ENCODE measurements at places on chromosomes 5 and 9.

DNA sequence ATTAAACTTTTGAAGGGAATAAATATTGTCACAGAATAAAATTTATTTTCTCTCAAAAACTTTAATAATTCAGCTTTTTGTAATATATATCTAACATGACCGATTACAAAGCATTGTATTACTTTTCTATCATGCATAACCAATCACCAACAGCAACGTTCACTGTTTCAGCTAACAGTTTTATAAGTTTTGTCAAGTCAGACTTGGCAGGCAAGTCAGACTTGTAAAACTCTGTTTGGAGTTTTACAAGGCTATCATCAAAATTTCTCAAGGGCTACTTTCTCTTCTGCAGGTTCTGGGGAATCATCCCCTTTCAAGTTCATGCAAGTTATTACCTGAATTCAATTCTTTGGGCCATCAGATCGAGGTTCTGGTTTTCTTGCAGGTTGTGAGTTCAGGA, 347.2 kb downstream of the CTNND2 start:
- no peak for DNase-seq

DNA sequence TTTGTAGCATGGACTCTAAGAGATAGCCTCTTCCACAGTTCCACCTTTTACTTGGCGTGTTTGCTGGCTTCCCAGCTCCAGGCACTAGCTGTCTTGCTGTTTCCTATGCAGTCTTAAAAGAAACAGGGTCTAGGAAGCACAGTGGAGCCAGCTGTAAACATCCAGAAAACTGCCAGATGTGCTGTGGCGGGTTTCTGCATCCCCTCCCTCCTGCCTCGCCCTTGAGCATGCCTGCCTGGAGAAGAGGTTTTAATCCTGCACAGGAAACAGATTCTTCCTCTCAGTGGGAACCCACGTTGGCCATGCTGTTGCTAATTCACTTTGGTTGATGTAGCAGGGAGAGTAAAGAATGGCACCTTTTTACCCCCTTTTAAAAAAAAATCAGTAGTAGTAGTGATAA, 121.3 kb downstream of the RPS23 start:
- DNase-seq, result no peak

DNA sequence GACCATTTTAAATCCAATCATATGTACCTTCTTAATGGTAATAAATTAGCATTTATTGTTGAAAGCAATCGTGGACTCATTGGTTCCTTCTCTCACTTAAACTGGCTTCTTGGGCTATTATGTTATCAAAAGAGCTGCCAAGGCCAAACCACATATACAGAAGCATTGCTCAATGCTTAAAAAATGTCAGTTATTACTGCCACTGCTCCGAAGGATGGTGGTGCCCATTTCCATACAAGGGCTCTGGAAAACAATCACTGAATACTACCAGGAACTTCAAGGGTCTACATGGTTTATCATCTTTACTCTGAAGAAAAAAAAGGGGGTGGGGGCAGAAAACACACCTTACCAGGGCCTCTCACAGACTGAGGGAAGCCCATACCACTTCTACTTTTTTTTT, 104.3 kb downstream of the GNAQ start:
- DNase-seq, result no peak

DNA sequence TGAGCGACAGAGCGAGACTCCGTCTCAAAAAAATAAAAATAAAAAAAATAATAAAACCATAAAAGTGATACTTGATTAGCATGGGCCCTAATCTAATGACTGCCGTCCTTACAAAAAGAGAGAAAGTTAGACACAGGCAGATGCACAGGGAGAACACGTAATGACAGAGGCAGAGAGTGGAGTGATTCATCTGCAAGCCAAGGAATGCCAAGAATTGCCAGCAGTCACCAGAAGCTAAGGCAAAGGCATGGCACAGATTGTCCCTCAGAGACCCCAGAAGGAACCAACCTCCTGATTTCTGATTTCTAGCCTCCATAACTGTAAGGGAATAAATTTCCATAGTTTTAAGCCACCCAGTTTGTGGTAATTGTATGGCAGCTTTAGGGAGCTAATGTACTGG, 79.6 kb upstream of the FREM1 start:
- no peak for DNase-seq

DNA sequence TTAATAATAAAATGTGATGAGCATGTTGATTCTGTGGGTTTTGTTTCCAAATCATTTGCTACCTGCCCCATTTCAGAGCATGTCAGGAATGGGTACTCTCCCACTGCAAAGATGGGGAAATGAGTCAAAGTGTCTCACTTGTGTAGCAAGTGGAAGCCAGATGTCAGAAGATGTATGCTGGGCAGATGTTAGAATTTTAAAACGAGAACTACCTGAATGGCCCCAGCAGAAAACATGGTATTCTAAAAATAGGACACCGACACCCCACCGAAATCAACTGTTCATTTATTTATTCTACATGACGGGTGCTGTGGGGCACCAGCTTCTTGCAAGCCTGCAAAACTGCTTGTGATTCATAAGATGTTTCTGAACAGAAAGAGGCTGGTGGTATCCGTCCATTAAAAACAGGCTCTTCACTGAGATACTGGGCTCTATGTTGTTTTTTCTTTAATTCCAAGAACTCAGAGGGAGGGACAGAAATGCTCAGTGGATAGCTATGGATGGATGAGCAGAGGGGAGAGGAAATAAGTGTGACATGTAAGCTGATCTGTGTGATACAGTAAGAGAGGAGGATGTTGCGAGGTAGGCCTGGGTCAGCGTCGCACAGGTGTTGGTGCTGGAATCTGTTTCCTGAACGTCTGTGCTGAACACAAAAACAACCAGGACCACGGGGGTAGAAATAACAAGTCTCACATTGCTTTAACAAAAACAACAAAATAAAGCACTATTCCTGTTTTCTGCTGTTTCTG, 157.2 kb downstream of the EFNA5 start:
- DNase-seq, result no peak

DNA sequence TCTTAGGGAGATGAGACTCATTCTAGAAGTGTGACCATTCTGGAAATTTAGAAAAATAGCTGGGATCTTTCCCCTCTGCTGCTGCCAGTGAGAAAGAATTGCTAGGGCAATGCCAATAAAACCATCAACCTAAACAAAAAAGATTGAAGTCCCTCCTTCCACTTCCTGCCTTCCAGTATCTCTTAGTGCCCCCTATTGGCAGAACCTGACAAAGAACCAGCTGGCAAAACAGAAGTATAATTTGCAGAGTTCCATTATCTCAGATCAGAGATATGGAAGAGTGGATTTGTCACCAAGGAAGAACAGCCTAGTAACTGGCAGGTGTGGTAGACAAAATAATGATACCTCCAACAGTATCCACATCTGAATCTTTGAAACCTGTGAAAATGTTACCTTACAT, 13.8 kb upstream of the PLCXD3 start:
- DNase-seq, result peak; percentile 22

DNA sequence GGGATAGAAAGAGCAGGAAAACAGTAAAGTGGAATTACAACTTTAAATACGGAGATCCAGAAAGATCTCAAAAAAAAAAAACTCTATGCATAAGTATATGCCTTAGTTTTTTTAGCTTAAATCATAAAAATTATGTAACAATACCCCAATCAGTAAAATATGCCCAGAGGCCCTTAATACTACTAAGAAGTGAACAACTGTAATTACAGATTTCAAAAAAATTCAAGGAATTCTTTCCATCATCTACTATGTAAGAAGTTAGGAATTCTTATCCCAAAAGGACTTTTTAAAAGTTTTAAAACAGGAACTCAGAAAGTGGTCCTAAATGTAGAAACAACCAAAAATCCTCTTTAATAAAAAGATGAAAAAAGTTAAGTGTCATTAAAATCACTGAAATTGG, 111.3 kb downstream of the SSBP2 start:
- DNase-seq, result no peak

DNA sequence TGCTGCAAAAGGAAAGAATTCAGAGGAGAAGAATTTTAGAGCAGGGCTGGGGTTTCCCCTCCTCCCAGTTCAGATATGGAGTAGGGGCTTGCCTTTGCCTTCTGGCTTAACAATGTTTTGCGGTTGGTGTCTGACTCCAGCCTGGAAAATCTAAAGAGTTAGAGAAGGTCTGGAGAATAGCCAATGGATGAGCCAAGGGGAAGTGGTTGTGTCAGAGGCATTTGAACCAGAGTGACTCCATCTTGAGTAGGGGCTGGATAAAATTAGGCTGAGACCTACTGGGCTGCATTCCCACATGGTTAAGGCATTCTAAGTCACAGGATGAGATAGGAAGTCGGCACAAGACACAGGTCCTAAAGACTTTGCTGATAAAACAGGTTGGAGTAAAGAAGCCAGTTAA, 133.7 kb downstream of the DIRAS2 start:
- DNase-seq, result no peak

DNA sequence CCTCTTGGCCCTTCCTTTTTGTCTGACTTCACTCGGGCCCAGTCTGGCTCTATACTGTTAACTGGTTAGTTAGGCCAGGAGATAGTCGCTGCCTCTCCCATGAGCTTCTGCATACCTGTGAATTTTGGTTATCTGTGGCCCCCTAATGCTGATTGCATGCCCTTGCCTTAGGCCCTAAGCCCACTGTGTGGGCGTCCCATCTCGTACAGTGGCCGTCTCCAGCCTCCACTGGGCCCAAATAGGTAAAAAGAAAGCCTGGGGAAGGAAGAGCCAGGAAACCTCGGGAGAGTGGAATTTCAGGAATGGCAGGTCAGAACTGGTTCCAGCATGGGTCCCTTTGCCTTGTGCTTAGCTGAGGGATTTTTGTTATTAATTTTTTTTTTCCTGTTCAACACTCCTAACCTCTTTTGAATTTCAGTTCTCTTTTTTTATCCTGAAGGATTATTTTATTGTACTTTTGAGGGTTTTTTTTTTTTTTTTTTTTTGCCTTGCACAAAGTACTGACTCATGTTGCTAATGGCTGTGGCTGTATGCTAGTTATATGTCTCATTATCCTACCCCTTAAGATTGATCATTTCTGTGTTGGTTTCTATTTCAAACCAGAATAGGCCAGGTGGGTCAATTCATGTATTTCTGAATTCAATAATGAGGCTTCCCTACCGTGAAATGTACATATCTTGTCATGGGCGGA, 3.4 kb downstream of the PRRC2B start:
- DNase-seq, result no peak

- DNase-seq, result no peak
Observed at GRCh38 chr9:118271936-118272335, 567.7 kb downstream of the TLR4 start.

GRCh38 chr9:69122082-69122548, 52.0 kb upstream of the TJP2 start:
- no peak for DNase-seq

- DNase-seq, result no peak
Observed at GRCh38 chr5:160369990-160370712, at the start of gene C1QTNF2. TSS of gene C1QTNF2 (minus strand) at chr5:160370626. CDS start at chr5:160355011, 15,615 bp downstream.

DNA sequence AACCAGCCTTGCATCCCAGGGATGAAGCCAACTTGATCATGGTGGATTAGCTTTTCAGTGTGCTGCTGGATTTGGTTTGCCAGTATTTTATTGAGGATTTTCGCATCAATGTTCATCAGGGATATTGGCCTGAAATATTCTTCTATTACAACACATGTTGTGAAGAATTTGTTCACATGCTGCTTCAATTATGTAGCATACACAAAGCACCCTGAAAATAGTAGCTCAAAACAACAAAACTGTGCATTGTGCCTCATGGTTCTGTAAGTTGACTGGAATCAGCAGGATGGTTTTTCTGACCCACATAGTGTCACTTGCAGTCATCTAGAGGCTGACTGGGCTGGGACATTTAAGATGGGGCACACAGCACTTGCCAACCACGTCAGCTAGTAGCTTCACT, 193.9 kb downstream of the SYK start:
- DNase-seq, result no peak

All from SHP77 (cell line).